SK-MEL-5 (cell line): ENCODE measurements at places on chromosomes 5 and 9. TPM values are rescaled to one million over a fixed set of nuclear protein-coding genes. Genes with fewer than 3 reads are reported as not detected.

KCNT1 gene
- total RNA-seq, result not detected in 2 replicates

ARID3C gene
- 0.11 and 0.26 TPM in 2 replicates for total RNA-seq

- DNase-seq, result no peak
These were observed 56.2 kb upstream of the ZSWIM6 start for GRCh38 chr5:61275841-61276240.

- DNase-seq, result no peak
These were observed 298.0 kb upstream of the DMRT1 start for GRCh38 chr9:543478-543877.

DNA sequence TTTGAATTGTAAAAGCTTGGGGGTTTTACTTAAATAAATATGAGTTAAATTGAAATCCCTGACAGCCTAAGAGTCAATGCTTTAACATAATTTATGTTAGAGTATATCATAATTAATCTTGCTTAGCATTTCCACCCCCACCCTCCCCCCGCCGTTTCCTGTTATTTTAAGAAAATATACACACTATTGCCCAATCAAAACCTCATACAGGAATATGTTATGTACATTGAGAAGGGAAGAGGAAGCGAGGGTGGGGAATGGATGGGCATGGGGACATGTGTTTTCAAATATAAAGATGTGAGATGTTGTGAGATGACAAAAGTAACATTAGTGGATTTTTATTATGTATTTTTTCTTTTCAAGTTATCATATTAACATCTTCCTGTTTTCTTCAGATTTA, 561.1 kb upstream of the MEF2C start:
- DNase-seq, result no peak
